ENCODE measurements at places on chromosomes 5 and 9. TPM values are rescaled to one million over a fixed set of nuclear protein-coding genes. Genes with fewer than 3 reads are reported as not detected.

- DNase-seq, result no peak
These were observed 20.3 kb upstream of the OSMR start for GRCh38 chr5:38825494-38825893.

GRCh38 chr5:109762821-109763220, 73.1 kb downstream of the MAN2A1 start:
- DNase-seq, result no peak

GRCh38 chr9:126379661-126380360, 53.2 kb downstream of the MVB12B start:
- DNase-seq, result no peak

- no peak for DNase-seq
These were observed 368 bp upstream of the FRMPD1 start for GRCh38 chr9:37650299-37650872.

DNA sequence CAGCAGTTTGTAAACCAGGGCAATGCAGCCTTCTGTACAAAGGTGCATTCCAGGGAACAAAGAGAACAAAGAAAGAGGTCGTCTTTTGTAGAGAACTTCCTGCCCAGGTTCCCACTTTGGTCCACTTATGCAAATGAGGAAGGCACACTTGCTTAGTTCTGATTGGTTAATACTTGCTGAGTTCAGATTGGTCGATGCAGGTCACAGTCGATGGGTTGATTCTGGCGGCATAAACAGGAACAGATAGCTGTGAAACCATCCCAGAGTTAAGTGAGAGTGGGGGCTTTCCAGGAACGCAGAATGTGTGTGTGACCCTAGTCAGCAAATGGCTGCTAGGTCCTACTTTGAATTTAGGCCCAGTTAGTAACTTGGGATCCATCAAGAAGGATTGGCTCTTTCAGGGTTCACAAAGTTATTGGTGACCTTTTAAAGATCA, 1.8 kb upstream of the ADAMTS13 start:
- DNase-seq, result no peak

DNA sequence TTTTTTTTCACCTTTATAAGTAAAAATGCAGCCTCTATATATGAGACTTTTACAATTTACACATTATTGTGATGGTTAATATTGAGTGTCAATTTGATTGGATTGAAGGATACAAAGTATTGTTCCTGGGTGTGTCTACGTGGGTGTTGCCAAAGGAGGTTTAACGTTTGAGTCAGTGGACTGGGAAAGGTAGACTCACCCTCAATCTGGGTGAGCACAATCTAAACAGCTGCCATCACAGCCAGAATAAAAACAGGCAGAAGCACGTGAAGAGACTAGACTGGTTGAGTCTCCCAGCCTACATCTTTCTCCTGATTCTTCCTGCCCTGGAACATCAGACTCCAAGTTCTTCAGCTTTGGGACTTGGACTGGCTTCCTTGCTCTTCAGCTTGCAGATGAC, 132.8 kb upstream of the DPYSL3 start:
- DNase-seq, result no peak

GRCh38 chr9:114002986-114003350, 75.1 kb downstream of the AMBP start:
- DNase-seq, result peak; percentile 21

DNA sequence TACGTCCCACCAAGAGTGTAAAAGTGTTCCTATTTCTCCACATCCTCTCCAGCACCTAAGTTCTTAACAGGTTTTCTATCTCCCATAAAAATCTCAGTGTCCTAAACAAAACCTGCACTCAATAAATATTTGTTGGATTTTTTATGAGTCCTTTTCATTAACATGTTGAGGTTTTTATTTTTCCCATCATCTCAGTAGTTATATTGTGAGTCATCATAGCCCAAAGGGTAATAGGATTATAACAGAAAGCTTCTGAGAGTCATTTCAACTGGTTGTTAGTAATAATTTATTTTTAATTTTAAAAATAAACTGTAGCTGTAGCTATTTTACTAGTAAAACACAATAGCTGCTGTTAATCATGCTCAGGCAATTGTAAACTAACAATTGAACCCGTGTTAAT, 331.6 kb upstream of the SLC30A5 start:
- DNase-seq, result no peak

GRCh38 chr5:151295138-151295537, 8.4 kb downstream of the SLC36A3 start:
- no peak for DNase-seq

DNA sequence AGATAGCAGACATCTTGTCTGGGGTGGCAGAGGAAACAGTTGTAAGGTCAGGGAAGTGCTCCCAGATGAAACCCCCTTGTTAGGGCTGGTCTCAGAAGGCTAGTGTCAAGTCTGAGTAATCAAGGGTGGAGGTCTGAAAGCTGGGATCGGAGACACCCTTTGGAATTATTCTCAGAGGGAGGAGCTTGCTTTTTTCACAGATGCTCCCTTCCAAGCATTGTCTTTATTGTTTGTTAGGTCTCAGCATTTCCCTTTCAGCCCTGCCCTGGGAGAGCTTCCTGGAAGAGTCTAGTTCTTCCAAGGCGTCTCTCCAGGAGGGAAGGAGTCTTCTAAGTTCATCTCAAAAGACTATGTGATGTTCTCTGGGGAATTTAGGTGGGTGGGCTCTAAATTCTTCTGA, 3.2 kb downstream of the TEK start:
- no peak for DNase-seq

MEIKIN gene
- total RNA-seq, result not detected

- DNase-seq, result no peak
These were observed 438.3 kb downstream of the DIRAS2 start for GRCh38 chr9:90204128-90204831.

C7 gene
- 18.2 TPM for total RNA-seq

LRRC70 gene
- 1.7 TPM for total RNA-seq

DNA sequence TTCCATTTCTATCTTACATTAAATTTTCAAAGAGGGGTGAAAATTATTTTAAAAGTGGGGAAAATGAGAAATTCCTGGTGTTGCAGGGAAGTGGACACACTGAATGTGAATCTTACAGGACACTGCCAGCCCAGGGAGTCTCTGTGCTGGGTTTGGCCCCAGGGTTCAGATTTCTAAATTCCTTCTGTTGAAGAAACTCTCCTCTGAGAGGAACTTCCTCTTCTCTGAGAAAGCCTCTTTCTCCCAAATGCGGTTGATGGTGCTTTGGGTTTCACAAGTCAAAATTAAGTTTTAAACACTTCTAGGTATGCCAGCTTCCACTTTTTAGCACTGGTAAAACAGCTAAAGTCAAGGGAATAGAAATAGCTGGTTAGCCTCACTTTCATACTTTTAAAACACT, 317.9 kb upstream of the ITGA1 start:
- DNase-seq, result no peak

DEPDC1B gene
- 14.7 TPM for total RNA-seq

- DNase-seq, result no peak
These were observed 13.3 kb downstream of the MPDZ start for GRCh38 chr9:13266167-13266566.

GRCh38 chr5:123282444-123282843, 140.8 kb downstream of the CEP120 start:
- DNase-seq, result no peak

- DNase-seq, result no peak
These were observed 42.5 kb downstream of the CSF2 start for GRCh38 chr5:132116072-132116471.

- no peak for DNase-seq
These were observed 100.3 kb upstream of the APC start for GRCh38 chr5:112637343-112637742.

MARCOL gene
- total RNA-seq, result not detected

DNA sequence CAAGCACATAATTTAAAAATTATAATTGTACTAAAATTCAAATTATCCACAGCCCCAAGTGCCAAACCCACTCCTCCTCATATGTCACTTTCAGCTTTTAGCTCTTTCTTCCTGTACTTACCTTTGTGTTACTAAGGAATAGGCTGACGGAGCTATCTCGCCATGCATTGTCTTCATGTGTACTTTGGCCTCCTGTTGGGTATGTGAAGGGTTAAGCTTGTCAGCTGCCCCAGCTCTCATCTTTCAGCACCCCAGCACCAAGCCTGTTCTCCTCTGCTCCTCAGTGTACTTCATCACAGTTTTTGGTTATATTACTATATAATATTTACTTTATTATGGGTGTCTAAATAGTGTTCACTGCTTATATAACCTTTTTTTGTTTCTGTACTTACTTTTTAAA, 46.2 kb downstream of the OSTF1 start:
- no peak for DNase-seq

GRCh38 chr9:107334103-107334776, 51.2 kb downstream of the RAD23B start:
- DNase-seq, result no peak

DNA sequence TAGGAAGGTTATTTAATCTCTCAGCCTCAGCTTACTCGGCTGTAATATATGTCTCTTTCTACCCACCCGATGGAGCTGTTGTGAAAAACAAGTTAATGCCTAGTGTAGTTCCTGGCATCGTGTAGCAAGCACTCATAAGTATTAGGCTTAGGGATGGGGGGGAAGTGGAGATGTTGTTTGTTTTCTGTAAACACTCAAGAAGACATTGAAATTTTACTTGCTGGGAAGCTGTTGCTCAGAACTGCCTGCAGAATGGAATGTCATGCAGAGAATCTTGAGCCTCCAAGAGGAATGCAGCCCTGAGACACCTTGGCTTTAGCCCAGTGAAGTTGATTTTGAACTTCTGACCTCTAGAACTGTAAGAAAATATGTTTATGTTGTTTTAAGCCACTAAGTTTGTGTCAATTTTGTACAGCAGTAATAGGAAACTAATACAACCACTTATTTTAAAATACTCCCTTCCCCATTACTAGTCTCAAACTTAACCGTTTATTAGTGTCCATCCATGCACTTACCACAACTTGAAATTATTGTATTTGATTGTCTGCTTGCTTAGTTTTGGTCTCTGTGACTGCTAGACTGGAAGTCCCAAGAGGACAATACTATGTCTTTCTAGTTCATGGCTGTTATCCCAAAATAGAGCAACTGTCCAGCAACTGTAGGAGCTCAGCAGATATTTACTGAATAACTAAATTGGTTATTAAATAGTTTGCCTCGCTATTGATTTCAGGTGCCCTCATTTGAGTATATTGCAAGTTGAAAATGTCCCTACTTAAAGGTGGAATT, 53.8 kb downstream of the MFAP3 start:
- DNase-seq, result no peak

RANBP3L gene
- 0.52 TPM for total RNA-seq

GRCh38 chr9:132426639-132427414, 16.8 kb downstream of the CFAP77 start:
- no peak for DNase-seq

- no peak for DNase-seq
These were observed 42.2 kb downstream of the NIPAL4 start for GRCh38 chr5:157502143-157502647.

UGT3A2 gene
- 0.34 TPM for total RNA-seq
